Activated CD8-positive, alpha-beta memory T cell treated with anti-CD3 and anti-CD28 coated beads for 4 hours (primary cell): ENCODE measurements at places on chromosomes 7 and 10.

DNA sequence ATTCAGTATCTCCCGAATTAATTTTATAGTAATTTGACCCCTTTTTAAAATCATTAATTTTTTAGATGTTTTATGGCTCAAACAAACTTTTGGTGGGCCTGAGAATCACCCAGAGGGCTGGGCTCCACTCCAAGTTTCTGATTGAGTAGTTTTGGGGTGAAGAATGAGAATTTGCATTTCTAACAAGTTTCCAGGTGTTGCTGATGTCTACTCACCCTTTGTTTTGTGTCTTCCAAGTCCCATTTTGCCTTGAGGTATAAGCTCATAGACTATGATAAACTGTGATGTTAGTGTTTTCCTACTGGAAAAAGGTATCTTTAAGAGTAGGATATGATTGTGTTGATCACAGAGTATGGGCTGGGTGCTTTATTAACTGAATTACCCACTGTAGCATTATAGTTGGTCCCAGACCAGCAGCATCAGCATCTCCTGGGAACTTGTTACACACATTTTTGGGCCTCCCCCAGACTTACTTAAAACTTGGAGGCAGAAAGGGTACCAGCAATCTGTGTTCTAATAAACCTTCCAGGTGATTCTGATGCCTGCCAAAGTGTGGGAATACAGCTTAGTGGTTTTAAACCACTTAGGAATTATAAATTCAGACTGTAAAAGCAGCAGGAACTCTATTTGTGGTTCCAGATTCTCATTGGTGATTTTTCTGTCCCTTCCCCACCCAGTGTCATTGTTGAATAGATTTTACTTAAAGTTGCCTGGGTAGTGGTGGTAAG is 19.1 kb downstream of the ZNRF2 start:
- DNase-seq = no peak

DNA sequence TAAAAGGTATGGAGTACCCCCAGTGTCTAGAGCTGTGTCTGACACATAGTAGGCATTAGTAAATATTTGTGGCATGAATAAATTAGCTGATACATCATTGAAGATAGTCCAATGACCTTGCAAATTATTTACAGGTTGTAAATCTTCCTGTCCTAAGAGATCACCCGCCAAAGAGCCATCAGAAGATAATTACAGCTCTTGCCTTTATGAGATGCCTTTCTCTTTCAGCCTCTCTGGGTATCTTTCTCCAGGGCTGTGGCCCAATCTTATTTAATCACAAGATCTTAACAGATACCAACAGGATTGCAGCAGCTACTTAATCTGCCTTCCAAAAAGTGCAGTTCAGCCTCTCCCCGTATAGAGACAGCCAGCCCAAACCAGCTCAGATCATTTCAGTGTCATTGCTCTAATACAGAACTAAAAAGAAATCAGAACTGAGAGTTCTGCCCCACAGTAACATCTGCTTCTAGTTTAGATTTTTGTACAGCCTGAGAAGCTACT is 41.5 kb downstream of the MYOF start:
- no peak for DNase-seq

DNA sequence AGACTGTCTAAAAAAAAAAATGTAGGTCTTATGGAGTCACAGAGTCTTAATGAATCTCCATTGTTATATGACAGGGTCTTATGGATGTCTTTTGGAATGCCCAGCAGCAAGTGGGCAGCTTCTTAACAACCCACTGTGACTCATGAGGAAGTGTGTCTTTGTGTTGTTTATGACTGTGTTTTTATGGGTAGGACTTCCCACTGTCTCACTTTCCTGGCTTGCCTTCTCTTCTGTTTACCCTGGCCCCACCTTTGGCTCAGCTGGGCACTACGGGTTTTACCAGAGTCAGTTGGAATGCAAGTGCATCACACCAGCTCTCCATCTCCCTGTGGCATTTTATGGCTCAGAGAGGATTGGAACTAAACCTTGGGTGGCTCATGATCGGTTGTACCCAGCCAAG is 580.5 kb downstream of the AUTS2 start:
- DNase-seq = no peak

GRCh38 chr7:115085421-115085820 is 163.5 kb downstream of the MDFIC start:
- no peak for DNase-seq

DNA sequence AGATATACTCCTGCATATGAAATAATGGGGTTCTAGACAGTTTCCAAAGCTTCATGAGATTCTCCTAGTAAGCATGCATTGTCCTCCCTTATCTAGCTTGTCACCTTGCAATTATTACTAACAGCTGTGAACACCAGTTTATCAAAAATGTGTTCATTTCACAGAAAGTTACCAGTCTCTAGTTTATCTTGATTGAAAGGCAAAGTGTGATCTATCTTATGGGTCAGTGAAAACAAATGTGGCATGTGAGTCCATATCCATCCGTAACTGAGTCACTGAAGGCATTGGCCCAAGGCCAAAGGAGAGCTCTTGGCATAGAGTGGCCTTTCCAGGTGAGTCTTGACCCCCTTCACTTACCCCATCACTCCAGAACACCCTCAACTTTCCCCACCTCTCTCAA is 53.2 kb downstream of the GSAP start:
- DNase-seq = no peak

- no peak for DNase-seq
These were observed 14.0 kb downstream of the LRRC17 start for GRCh38 chr7:102926783-102927140.

GRCh38 chr7:64888901-64889685 is 14.0 kb upstream of the ZNF273 start:
- DNase-seq = no peak

DNA sequence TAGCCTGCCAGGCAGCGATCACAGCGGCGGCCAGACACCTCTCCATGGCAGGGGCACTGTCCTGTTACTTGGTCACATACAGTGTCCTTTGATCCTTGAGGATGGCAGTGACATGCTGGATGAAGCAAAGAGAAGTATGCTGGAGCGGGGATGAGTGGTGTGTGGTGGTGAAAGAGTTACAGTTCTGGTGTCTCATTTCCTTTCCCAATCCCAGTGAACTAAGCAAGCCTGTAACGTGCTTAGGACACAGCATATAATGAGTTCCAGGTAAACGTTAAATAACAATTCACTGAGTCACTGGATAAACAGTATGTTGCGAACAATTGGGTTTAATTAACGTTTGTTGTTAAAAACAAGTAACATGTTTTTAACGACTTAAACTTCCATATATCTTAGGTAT is 63.5 kb upstream of the LAMB1 start:
- no peak for DNase-seq

GRCh38 chr7:134357486-134357885 is 40.8 kb upstream of the SLC35B4 start:
- DNase-seq = no peak

DNA sequence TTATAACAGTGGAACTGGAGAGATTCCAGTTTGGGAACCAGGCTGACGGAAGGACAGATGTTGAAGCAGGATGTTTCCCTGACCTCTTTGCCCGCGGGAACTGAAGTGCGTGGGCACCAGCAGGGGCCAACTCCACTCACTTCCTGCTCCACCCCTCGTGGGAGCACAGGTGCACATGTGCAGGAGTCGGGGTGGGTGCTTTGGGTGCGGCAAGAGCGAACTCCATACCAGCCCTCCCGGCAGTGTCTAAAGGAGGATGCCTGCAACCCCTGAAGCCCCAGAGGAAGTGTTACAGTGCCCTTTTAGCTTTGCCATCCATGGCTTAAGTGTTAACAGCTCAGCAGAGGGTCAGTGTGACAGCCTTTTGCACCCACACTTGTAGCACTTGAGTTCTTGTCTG is 27.4 kb upstream of the UBE3C start:
- DNase-seq = no peak

DNA sequence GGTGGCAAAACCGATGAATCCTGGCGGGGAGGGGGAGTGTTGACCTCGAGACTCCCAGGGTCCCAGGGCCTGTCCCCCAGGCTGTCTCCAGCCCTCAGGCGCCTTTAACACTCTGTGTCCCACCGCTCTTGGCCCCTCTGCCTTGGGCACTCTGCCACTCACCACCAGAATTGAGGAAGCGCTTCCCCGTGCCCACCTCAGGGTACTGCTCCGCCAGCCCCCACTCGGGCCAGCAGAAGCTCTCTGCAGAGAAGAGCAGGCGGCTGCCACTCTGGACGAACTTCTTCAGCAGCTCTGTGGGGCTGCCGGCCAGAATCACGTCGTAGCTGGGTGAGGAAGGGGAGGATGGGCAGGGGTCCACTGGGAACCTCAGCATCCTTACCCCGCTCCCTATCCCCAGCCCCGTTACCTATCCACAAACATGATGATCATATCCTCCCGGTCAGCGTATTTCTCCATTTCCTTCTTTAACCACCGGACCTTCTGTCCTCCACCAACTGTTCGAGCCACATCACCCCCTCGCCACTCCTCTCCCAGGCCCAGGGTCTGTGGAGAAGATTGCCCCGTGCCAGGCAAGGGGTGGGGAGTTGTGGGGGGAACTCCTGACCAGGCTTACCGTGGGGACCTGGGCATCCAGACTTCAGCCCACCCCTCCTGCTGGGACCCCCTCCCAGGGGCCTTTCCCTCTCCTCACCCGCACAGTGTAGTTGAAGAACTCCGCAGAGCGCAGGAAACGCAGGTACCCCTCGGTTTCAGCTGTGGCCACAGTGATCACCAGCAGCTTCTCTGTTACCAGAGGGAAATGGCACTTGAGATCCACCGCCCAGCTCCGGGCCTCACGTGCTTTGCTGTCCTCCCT is 1.2 kb downstream of the PLOD3 start:
- no peak for DNase-seq
